ENCODE measurements at places on chromosomes 4 and X.

GRCh38 chr4:153223427-153223801, 19.2 kb downstream of the TRIM2 start:
- no peak for DNase-seq

DNA sequence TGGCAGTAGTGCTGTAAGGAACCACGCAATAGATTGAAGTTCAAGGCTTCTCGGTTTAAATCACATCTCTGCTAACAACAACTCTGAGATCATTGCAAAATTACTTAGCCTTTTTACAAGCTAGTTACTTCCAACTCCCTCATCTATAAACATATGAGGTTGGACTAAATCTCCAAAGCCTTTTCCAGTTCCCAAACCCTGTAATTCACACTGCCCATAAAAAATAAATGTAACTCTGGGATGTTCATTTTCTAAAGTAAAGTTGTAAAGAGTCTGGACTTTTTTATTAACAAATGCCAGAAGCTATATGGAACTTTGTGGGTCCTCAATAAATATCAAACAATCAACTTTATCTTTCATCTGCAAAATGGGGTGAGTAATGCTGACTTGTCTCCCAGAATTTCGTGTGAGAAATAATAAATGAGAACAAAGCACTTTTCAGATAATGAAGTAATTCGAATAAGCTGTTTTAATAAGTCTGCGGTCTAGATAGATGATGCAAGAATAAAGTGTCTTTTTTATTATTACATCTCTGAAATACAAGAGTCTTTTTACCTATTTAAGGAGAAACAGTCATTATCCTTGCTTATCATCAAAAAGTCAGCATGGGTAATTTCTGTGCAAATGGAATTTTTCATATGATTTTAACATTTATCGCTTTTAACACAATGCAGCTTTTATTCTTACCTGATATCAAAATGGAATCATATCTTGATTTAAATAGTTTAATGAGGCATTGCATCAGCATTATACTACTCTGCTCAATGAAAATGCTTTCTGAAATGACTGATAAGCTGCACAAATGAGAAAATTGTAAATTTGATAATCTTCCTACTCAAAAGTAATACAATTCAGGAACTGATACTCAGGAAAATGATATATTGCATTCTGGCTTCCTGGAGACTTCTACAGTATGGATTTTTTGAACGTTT, 252.6 kb downstream of the BANK1 start:
- no peak for DNase-seq

DNA sequence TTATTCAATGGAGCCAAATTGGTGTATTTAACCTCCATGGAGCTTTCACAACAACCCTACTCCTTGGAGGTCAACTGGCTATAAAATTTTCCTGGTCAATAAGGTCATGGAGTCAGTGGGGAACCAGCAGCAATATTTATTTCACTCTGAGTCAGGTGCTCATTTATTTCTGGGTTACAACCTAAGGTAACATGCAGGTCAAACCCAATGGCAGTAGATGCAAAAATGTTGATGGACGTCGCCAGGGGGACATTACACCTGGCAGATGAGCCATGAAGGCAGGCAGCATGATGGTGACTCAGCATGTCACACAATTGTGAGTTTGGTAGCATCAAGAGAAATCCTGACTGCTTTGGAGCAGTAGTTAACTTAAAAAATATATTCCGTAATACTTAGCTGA, 514.1 kb downstream of the IL15 start:
- no peak for DNase-seq

GRCh38 chr4:57113870-57114269, 3.7 kb upstream of the IGFBP7 start:
- DNase-seq: no peak

- no peak for DNase-seq
These were observed 209.8 kb downstream of the RTL9 start for GRCh38 chrX:110568441-110568840.

DNA sequence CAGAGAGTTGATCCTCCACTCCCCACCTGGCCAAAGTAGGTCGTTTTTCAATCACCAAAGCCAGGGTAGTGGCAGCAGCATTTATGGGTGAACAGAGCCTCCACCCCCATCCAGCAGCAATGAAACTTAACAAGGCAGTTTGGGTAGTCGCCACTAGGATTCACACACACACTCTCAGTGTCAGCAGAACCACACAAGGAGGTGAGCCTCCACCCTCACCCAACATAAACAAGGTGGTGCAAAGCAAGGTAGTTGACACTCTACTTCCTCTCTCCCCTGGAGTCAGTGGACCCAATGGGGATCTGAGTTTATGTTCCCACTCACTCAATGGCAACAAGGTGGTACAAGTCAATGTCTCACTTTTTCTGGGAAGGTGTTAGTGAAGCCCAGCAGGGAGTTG, 50.4 kb upstream of the CCDC149 start:
- DNase-seq: no peak
